ENCODE measurements at places on chromosomes 4 and X.
A peak's percentile ranks its signal among the peaks of the same experiment; 100 is the strongest.

DNA sequence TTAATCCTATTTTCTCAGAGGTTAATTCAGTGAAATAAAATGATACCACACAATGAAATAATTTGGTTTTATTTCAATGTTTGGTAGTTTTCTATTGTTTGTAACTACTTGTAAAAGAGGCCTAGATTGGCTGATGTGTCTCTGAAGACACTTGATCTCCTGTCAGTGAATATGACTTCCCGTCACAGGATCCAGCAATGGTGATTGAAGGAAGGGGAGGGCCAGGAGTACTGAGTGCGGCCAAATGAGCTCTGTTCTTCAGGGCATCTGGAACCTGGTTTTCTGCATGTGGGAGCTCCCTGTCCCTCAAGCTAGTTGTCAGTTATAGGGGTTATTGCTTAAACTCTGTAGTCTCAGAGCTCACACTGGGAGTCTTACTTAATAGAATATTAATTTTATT is 86.5 kb upstream of the OTUD4 start:
- no peak for DNase-seq

- no peak for DNase-seq
Observed at GRCh38 chr4:1031956-1032795, 20.8 kb downstream of the FGFRL1 start.

GRCh38 chr4:67549123-67549522 is 3.8 kb upstream of the CENPC start:
- no peak for DNase-seq

DNA sequence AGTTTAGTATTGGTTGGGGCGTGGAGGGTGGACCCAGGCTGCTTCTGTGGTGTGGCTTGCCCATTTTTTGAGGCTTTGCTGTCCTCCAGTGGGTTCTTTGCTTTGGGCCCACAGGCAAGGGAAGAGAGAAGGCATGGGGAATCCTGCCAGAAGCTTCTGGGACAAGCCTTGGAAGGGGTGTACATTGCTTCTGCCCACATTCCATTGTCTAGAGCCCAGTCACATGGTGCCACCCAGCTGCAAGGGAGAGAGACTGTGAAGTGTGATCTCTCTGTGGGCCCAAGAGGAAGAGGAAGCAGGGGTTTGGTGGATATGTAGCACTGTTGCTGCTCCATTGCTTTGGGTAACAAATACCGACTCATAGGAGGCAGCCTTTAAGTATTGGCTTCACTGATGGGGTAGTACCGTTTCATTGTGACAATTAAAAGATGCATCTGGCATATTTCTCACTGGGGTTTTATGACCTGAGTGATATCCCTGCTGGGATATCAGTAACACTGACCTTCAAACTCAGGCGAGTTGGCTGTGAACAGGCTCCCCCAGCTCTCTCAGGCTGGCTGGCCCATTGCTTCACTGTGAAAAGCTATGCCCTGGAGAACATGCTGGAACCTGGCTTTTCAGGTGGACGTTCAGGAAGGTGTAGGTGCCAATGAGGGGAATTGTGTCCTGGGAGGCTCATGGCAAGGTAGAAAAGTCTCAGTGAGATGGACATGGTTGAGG is 85.9 kb downstream of the CLDN34 start:
- DNase-seq: no peak

- DNase-seq: peak; percentile 14
Observed at GRCh38 chrX:97563531-97564133, 679.9 kb downstream of the RPA4 start.

GRCh38 chrX:26783512-26784225 is 567.7 kb downstream of the MAGEB5 start:
- DNase-seq: no peak

GRCh38 chr4:167688660-167689142 is 403.6 kb upstream of the ANXA10 start:
- no peak for DNase-seq

DNA sequence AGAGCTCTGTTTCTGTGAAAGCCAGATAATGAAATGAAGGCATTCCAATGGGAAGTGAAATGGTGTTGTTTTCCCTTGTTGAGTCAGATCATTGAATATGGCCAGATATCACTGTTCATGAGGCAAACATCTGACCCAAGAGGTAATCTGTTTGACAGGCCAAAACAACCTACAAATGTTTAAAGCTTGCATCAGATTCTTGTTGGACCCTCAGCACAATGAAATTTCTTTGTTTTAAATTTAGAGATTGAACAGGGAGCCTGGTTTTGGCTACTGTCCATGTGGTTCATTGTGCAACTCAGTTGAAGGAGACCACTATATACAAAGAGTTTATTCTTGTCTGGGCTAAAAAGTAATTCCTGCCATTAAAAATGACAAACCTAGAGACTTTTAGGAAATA is 159.1 kb downstream of the AFF2 start:
- DNase-seq: no peak

GRCh38 chrX:57422289-57422688 is 135.8 kb downstream of the FAAH2 start:
- no peak for DNase-seq

DNA sequence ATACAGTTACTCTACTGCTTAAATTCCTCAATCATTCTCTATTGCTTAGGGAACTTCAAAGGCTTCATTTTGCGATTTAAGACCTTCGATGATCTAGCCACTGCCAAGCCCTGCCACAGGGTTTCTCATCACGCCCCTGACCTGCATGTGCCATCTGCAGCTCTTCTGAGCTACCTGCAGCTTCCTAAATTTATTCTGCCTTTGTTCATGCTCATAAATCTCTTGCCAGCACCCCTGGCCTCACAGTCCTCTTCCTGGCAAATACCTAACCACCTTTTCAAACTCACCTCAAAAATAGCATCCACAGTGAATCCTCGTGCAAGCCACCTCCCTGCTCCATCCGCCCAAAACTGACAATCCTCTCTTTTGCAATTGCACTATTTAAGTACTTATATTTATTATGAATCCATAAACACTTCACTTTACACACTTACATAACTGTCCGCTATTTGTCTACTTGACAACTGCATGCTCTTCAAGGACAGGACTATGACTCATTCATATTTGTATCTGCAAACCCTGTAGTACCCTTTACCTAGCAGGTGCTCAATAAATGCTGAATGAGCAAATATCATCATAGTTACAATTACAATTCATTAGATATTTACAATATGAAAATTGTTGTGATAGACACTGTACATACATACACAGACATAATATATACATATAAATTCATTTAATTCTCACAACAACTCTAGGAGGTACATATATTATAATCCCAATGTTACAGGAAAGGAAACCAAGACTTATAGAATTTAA is 280.0 kb upstream of the RASGEF1B start:
- DNase-seq: no peak

DNA sequence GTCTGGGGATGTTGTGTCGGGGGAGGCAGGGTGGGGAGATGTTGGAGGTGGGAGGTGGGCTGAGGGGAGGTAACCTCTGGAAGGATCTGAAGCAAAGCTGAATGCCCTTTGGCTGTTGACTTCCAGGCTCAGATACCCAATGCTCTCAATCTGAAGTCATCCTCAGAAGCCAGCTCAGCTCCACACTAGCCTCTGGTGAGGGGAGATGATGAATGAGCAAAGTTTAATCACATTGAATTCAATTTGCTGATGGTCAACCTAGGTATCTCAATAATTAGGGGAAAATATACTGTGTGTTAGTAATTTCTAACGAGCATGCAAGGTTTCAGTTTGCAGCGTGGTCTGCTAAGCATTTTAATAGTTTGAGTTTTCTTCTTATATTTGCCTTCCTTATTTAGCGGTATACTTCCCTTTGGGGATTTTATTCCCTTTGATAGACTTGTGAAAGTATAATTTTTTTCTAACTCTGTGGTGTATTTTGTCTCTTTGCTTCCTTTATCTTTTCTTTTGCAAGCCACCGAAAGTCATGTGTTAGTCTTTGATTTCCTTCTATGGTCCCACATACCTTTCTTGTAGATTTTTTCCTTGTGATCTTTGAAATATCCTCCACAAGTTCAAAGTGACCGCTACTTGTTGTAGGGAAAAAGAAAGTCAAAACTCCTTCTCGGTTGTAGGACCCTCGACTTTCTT is 146.3 kb upstream of the LEF1 start:
- no peak for DNase-seq

DNA sequence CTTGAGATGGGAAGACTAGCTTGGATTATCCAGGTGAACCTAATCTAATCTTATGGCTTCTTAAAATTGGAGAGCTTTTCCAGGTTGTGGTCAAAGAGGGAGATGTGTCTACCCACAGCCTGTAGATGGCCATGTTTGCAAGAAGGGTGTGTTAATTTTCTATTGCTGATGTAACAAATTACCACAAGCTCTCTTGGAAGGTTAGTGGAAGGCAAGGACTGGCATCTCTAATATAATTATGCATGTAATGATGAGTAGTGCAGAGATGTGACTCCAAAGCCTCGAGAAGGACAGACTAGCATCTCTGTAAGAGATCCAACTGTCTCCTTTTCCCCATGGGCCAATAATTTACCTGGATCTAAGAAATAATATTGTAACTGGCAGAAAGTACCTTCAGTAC is 3.2 kb upstream of the ADH1B start:
- no peak for DNase-seq

DNA sequence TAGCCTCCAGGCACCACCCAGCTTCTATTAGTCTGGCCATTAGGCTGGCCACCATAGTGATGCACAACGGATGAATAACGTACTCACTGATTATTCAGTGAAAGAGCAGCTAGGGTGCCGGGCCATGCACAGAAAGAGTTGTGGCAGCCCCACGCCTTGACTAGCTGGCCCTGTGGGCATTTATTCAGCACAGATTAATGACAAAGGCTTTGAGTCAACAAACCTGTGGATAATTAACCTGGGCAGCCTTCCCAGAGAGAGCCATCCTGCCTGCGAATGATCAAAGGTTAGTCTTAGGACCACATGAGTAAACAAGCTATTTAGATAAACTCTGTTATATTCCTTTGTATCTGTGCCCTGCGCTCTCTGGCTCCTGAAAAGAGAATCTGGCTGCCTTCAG is 37.2 kb downstream of the MAP9 start:
- DNase-seq: no peak

DNA sequence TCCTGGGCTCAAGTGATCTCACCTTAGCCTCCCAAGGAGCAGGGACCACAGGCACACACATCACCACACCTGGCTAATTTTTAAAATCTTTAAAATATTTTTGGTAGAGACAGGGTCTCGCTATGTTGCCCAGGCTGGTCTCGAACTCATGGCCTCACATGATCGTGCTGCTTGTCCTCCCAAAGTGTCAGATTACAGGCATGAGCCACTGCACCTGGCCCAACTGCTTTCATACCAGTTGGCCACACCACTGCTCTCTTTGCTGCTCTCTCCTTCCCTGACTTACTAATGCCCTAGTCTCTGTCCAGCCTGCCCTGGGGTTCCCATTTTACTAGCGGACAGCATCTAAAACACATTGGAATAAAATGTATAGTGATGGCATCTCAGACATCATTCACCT is 67.1 kb downstream of the CLDN22 start:
- no peak for DNase-seq

DNA sequence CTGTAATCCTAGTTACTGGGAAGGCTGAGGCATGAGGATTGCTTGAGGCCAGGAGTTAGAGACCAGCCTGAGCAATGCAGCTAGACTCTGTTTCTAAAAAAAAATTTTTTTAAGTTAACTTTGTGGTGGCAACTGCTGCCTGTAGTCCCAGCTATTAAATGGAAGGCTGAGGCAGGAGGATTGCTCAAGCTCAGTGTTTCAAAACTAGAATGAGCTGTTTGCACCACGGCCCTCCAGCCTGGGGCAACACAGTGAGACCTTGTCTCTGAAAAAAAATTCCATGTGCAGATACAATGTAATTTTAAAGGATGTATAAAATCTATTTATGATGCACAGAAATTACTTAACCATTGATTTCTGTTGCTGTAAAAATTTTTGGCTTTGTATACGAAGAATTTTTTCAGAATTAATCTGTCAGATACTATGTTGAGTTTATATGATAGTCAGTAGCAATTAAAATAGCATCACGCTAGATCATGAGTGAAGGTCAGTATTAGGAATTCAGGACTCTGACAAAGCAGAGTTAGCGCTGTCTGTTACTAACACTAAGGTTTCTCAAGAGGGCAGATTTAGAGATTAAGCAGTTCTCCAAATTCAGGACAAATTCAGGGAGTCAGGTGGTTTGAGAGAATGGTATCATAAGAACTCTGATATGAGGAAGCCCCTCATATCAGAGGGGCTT is 8.3 kb upstream of the AGA start:
- DNase-seq: no peak

DNA sequence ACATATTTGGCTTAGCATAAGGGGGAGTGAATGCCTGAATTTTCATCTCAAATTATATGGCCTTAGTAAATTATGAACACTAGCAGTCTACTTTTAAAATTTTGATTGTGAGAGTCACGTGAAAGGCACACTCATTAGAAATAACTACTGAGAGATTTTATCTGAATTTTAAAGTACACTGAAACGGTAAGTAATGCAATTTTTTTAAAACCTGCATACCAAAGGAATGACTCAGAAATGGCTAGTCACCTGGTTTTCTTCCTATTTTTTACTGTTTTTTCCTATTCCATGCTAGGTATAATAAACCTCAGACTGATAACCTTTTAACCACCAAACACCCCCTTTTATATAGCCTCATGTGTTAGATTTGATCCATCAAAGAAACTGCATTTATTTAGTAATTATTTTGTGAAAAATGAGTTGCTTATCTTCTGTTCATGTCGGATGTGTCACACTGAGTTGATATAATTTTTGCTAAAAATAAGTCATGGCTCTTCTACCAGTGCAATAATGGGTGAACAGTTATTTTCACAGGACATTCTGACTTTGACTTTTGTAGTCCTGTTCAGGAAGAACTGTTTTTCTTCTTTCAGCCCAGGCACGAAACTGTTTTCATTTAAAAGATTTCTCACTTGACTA is 40.4 kb downstream of the CPEB2 start:
- DNase-seq: no peak

DNA sequence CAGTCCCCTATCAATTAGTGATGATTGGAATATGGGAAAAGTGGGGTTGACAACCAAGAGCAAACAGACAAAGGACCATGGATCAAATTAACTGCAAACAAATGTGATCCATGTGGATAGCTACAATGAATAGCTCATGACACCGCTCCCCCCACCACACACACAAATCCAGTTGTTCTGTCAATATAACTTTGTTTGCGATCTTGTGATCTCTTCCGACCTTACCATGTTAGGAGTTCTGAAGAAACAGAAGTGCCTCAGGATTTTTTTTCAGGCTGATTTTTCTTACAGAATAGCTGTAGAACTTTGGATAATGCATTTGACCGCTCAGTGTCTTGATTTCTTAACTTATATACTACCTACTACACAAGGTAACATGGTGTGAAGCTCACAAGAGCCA is 116.6 kb downstream of the SH2D1A start:
- DNase-seq: no peak

DNA sequence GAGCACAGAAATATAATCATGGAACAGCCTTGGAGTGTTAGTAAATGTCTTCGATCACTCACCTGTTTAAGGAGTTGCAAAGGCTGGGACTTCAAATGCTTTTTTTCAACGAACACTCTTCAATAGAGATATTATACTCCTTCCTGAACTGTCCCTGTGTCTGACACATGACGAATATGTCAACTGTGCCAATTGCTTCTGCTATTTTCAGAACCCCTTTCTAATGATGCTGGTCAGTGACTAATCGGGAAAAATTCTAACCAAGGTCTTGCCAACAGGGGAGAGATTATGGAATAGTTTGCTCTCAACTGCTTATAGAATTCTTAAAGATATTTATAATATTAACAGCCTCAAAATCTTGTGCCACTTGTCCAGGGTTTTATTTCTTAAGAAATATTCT is 8.5 kb upstream of the KLHL34 start:
- no peak for DNase-seq

All from stimulated activated CD8-positive, alpha-beta memory T cell treated with anti-CD3 and anti-CD28 coated beads, Interleukin-7, amount 100 ng/mL, for 4 hours (primary cell).